ENCODE measurements at places on chromosomes 6 and 20. TPM values are rescaled to one million over a fixed set of nuclear protein-coding genes. Genes with fewer than 3 reads are reported as not detected.

GTSF1L gene
- not detected for polyA plus RNA-seq

CCN5 gene
- polyA plus RNA-seq: 0.07 TPM

SLC13A3 gene
- not detected for polyA plus RNA-seq

NEURL2 gene
- polyA plus RNA-seq: 2.9 TPM

TNFRSF21 gene
- polyA plus RNA-seq: 5.4 TPM

ABHD12 gene
- polyA plus RNA-seq: 45.8 TPM

COL19A1 gene
- not detected for polyA plus RNA-seq

DNA sequence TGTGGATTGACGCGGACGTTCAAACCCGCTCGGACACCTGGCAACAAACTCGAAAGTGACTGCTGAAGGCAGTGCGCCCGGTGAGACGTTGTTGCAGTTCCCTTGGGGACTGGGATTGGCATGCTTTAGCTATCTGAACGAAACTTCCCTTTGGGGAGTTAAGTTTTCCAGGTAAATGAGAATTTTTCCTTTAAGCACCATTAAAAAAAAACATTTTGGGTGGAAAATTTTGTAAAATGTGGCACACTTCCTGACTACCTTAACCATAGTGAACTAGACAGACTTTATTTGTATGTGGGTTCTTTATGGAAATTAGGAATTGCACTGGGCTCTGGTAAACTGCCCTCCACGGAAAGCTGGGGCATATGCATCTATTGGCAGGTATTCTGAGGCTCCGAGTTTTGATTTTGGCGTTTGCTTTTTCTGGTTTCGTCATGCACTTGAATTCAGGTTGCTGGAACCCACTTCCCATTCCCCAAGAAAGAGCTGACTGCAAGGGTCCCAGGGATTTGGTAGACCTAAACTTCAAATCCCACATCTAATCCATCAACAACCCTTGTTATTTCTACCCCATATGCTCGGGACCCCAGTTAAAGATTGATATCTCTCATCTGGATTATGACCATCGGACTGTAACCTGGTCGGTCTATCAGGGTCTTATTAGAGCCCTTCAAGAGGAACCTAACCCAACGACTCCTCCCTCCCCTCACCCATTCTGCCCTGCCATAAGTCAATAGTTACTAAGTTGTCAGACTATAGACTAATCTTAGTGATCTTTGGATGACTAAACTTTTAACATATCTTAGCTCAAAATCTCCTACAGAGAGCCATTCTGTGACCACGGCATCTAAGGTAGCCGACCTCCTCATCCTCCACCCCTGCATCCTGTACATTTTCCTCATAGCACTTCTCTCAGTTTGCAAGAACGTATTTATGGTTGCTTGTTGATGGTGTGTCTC is 800 bp upstream of the DYNLT1 start:
- no peak for DNase-seq

GRCh38 chr6:24072038-24072746 is 53.8 kb upstream of the NRSN1 start:
- no peak for DNase-seq

GRCh38 chr6:133128191-133128590 is 113.0 kb upstream of the EYA4 start:
- no peak for DNase-seq

GRCh38 chr6:53624502-53624901 is 41.1 kb downstream of the KLHL31 start:
- DNase-seq: no peak

- no peak for DNase-seq
These were observed 24.8 kb upstream of the SPDEF start for GRCh38 chr6:34580707-34581560.

- DNase-seq: no peak
These were observed 267.8 kb downstream of the PTPRK start for GRCh38 chr6:128252341-128253176.

DNA sequence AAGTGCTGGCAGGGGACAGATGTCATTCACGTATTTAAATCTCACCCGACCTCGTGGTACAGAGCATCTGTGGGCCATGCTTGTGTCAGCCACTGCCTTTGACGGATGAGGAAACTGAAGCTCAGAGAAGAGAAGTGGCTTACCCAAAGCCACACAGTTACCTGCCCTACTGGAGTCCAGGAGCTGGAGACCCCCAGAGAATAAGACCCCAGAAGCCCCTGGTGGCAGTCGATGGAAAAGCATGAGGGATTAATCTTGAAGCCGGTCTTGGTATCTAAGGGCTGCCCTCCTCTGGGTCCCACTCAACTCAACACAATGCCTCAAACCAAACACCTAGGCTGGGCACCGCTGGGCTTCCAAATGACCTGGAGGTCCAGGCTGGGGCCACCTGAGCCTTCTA is 83.1 kb downstream of the GRM4 start:
- DNase-seq: no peak

DNA sequence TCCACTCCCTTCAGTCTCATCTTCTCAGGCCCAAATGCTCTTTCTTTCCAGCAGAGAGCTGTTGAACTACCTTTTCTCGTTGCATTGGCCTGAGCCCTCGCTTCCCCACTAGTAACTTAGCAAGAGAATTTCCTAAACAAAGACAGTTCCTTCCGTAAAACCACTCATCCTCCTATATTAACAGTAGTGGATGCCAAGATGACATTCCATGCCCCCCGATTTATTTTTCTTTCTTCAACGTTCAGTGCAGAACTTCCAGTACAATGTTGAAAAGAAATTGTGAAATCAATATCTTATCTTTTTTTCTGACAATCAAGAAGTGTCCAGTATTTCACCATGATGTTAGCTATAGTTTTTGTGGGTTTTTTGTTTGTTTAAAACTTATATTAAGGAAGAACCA is 45.8 kb downstream of the SOX4 start:
- DNase-seq: no peak

DNA sequence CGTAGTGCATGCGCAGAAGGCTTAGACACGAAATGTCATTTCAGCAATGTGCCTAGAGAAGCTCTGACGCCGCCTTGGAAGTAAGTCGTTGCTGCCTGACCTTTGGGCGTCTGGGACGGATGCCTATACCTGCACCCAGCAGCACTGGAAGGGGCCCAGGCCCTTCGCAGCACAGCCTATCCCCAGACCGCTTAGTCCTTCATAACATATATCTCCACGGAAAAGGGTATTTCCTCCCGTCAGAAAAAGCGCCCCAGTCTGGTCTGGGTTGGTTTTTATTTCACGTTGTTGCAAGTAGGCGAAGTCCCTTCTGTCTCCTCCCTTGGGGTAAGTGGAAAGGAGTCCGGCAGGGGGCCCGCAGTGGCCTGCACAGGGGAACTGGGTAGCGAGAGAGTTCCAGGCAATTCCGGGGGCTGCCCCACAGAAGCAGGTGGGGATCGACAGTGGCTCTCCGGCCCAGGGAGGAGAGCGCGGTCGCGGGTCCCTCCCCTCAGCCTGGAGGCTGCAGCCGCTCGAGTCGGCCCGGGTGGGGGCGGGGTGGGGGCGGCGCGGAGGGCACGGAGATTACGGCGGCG is 559 bp upstream of the EYA4 start:
- DNase-seq: peak; percentile 18

- peak; percentile 45 for DNase-seq
These were observed 19.8 kb upstream of the MAP1LC3A start for GRCh38 chr20:34538671-34539123.

All from small intestine (tissue), 16 donors.